Activated T-cell treated with anti-CD3 and anti-CD28 coated beads for 4 hours (primary cell): ENCODE measurements at places on chromosomes 13 and 19.

DNA sequence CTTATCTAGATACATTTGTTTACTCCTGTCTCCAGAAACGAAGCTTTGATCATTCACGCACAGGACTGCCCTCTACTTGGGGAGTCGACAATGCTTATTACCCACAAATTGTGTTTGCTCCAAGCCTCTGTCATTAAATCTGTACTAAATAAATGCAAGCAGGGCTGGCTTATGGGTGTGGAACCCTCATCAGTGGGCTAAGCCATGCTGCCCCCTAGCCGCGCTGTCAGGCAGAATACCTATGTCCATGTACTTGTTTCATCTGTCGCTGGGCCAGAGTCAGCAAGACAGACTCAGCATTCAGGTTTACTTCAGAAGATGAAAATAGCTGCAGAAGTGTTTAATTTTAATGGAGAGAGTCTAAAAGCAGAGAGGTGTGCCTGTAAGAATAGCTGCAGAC lies 110.0 kb upstream of the PRR20A start:
- DNase-seq, result no peak

DNA sequence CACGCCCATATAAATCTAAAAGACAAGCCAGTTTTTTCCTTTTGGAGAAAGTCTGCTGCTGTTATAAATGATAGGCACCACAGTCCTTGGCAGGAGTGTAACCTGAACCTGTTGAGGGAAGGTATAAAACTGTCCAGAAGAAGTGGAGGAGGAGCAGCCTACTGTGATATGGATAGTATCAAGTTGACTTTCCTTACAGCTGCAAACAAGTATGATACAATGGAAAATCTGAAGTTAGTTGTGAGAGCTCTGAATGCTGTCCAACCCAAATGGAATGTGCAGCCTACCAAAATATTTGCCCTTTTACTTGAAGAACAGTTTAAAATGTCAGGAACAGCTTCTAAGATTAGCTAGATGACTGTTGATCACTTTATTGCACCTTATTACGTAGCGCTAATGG lies 399.6 kb downstream of the FGF14 start:
- DNase-seq, result no peak

- no peak for DNase-seq
These were observed 158.8 kb downstream of the KDM4B start for GRCh38 chr19:5127717-5128116.

GRCh38 chr19:46614114-46614722 lies 10.7 kb downstream of the PTGIR start:
- DNase-seq, result peak; percentile 74

GRCh38 chr13:39875111-39875987 lies 219.9 kb downstream of the COG6 start:
- no peak for DNase-seq

- DNase-seq, result no peak
These were observed 332 bp downstream of the IRGQ start for GRCh38 chr19:43595605-43595998.

DNA sequence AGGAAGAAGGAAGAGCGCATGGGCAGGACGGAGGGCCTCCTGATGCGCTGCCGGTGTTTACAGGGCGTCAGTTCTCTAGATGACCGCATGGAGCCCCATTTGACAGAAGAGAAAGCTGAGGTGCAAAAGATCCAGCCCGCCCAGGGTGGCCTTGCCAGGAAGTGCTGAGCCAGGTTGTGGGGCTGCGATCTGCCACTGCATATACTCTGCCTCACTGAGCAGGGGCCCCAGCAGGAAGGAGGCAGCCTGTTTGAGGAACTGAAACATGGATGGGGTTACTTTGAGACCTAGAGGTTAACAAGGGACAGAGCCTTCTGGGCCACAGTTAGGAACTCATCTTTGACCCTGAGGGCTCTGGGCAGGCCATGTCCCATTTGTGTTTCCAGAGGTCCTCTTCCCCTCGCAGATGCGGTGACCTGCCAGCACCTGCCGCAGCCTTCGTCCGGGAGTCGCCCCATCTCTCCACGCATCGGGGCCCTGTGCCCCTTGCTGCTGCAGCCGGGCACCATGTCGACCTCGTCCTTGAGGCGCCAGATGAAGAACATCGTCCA lies 3.2 kb downstream of the EPN1 start:
- DNase-seq, result no peak
